OCI-M1 (cell line): ENCODE measurements at places on chromosomes 5 and 9.

- peak; percentile 19 for DNase-seq
These were observed 23.5 kb upstream of the SUSD1 start for GRCh38 chr9:112198646-112199045.

GRCh38 chr5:37831821-37832534, 7.9 kb downstream of the GDNF start:
- no peak for DNase-seq

GRCh38 chr9:123268199-123268464, 254 bp downstream of the STRBP start:
- peak; percentile 64 for DNase-seq

- no peak for DNase-seq
These were observed 310.7 kb downstream of the HCN1 start for GRCh38 chr5:45385321-45386058.

- no peak for DNase-seq
These were observed 39.2 kb upstream of the NKD2 start for GRCh38 chr5:969408-969839.
